ENCODE measurements at places on chromosomes 3 and 15. TPM values are rescaled to one million over a fixed set of nuclear protein-coding genes. Genes with fewer than 3 reads are reported as not detected.

IMPDH2 gene
- 264 TPM for total RNA-seq

HACL1 gene
- total RNA-seq: 23.5 TPM

MORC1 gene
- total RNA-seq: not detected

TMEM207 gene
- not detected for total RNA-seq

FBXO22 gene
- total RNA-seq: 30.8 TPM

Measured in motor neuron (in vitro differentiated cells).